ENCODE measurements at places on chromosomes 11 and 22. TPM values are rescaled to one million over a fixed set of nuclear protein-coding genes. Genes with fewer than 3 reads are reported as not detected.

SYT13 gene
- total RNA-seq, result 15.1 TPM

CEND1 gene
- 2.0 TPM for total RNA-seq

DMC1 gene
- 4.3 TPM for total RNA-seq

CTSF gene
- 4.9 TPM for total RNA-seq

OR2AG2 gene
- total RNA-seq, result 0.09 TPM

CD6 gene
- total RNA-seq, result 0.53 TPM

DNA sequence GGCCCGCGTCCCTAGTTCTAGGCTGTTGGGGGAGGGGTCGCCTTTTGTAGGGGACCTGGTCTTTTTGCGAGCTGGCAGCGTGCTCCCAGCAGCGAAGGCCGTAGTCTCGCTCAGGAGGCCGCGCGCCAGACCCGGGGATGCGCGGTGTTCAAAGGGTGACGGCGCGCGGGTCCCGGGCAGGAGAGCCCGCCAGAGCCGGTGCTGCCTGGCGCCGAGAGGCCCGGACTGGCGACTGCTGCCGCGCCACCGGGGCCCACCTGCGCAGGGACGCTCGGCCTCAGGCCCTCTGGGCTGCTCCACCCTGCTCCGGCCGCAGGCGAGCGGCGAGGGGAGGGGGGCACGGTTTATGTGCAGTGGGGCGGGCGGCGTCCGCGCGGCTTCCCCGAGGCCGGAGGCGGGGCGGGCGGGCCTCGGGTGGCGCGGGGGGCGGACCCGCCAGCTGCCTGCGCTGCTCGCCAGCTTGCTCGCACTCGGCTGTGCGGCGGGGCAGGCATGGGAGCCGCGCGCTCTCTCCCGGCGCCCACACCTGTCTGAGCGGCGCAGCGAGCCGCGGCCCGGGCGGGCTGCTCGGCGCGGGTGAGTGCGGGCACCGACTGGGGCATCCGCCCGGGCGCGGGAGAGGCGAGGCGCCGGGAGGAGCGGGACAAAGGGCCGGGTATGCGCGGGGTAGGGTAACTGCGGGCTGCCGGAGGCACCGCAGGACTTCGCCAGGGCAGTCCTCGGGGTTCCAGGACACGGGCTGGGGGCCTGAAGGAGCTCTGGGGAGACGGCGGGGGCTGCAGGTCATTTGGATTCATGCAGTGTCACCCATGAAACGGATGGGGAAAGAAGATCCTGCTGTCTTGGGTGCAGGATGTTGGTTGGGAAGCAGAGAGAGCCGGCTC is at the start of gene PRSS23:
TSS of gene PRSS23 (plus strand) at position 467 of the 884 bp plus-strand sequence. CDS start 7,102 bp downstream, outside the sequence.
- DNase-seq, result peak; percentile 71

- DNase-seq, result no peak
Observed at GRCh38 chr11:117281159-117281558, 10.0 kb upstream of the BACE1-AS start.

- DNase-seq, result no peak
Observed at GRCh38 chr22:50074551-50075530, 10.4 kb downstream of the MLC1 start.

DNA sequence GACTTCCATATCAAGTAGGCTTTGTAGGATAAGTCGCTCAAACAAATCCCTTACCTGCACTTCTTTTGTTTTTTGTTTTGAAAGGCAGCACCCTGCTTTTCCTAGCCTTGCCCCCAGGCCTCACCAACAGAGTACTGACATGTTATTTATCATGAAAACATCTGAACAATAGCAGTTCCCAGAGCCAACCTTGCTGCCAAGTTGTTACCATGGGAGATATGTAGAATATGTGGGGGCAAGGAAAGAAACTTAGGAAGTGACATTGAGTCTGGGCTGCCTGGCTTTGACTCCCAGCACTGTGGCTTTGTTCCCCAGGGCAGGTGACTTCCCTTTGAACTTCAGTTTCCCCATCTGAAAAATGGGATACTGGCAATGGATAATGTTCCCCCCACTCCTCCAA is 53.4 kb upstream of the CRYBB3 start:
- no peak for DNase-seq

DNA sequence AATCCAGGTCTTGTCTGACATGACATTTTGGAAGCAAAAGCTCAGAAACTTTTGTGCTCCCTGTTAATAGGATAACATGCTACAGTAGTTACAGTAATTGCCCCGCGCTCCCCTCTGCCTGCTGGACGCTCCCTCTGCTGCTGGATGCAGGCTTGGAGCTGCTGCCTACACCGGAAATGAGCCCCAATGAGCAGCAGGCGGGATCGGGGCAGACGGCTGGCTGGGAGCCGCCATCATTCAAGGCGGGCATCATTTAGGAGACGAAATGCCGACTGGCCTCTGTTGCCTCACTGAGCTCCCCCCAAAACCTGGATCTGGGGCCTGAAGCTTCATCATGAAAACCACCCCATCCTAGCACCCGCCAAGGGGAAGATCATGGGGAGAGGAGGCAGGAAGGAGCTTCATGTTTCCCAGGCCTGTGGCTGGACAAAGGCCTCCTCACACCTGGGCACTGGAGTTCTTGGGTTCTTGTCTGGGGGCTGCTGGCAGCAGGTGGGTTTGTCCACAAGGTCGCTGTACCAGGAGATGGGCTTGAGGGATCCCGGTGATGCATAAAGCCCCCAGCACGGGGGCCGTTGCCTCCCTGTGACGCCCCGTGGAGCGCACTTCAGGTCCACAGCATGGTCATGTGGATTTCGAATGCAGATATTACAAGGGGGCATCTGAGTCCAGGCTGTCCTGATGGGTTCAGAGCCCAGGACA is 664.3 kb downstream of the BRD1 start:
- no peak for DNase-seq

DNA sequence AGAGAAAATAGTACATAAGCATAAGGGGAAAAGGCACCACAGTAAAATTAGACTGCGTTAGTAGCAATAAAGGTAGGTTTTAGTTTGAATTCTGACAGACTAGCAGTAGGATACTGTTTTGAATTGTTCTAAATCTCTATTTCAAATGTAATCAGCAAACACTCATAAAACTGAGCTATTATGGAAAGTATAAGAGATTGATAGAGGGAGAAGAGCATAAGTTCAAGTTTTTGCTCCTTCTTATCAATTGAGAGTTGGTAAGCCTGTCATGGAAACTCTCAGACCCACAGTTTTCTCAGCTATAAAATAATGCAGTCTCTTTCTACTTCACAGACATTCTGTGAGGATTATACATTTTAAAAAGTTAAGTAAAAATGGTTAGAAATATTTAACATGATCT is 840.2 kb upstream of the CNTN5 start:
- no peak for DNase-seq

GRCh38 chr11:80980227-80980626 is 1539.4 kb upstream of the TENM4 start:
- DNase-seq, result no peak

GRCh38 chr22:42604403-42604802 is 10.3 kb downstream of the POLDIP3 start:
- no peak for DNase-seq

DNA sequence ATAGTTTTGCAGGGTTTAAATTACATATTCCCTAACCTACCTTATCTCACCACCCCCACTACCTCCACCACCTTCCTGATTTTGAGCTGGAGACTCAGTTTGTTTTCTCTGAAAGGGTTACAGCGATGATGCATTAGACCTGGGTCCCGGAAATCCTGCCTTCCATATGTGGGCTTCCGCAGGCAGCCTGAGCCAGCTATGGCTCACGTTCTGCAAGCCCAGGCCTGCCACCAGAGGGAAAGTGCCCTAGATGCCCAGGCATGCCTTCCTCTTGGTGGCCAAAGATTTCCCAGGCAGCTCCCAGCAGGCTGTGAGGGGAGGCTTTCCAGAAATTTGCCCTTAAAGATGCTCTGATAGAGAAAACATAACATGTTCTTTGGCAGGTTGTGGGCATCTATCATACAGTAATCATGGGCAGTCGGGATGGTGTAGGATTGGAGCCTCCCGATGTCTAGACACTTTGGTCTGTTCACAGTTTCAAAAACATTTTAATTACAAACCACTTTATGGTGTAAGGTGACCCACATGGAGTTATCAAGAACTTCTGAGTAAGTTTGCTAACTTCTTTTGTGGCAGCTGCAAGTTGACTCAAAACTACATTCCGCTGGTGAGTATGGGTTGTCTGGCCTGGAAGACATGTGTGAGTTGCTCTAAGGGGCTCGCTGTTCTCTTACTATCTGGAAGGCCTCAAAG is 79.3 kb downstream of the MICAL2 start:
- DNase-seq, result no peak

DNA sequence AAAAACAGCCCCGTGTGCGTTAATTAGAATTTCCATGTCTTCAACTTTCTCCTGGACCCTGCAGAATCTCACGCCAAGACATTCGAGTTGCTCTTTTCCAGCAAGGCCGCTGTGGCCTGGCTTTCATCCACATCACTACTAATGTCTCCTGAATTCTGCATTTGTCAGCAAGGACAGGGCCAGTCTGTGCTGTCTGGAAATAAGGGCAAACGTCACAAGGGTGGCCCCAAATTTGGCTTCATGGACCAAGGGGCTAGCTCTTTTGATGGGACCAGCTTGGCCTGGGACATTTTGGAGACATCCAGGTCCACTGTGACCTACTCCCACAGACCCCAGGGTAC is 33.4 kb downstream of the KCNQ1OT1 start:
- no peak for DNase-seq

DNA sequence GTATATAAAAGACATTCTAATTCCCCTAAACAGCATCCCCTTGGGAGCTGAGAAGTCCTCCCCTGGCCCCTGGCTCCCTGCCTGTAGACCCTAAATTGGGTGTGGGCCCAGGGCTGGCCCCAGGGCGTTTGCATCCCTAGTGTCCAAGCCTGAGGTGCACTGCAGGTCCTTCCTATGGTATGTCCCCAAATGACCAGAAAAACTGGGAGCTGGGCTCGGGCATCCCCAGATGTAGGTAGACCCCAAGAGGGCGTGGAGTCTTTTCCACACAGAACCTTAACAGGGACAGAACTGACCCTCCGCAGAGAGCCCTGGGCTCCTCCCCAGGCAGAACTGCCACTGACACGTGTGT is 782 bp upstream of the OSBPL5 start:
- DNase-seq, result peak; percentile 8

DNA sequence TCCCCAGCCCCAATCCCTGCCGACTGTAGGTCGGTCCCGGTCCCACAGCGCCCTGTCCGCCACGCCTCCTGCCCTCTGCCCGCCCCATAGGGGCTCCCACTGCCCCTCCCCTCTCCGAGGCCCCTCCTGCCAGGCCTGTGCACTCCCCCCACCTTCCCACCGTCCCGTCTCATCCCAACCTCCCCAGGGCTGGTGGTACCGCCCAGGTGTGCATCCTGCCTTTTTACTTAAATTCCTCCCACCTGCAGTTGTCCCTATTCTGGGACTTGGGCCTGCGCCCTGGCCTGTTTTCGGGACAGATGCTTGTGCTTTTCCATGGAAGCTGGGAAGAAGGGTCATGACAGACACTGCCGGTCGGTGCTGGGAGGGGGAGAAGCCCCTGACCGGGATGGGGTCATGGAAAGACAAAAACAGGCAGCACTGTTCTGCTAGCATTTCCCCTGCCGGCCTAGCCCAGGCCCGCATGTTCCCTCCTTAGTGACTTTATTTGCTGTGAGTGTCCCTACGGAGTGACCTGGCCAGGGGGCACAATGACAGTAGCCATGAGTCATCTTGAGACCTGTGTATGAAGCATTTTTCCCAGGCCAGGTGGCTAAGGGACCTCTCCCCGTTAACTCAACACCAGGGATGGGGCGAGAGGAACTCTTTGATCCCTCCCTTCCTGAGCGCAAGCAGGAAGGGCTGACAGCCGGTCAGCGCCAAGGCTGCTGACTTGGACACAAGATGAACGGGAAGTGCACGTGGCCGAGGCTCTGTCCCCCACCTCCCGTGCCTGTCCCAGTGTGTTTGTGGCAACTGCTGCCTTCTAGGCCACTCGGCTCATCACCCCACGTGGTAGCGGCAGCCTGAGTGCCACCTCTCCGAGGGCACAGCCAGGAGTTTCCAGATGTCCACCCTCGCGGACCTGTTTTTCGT is 7.1 kb downstream of the TBX1 start:
- peak; percentile 70 for DNase-seq

DNA sequence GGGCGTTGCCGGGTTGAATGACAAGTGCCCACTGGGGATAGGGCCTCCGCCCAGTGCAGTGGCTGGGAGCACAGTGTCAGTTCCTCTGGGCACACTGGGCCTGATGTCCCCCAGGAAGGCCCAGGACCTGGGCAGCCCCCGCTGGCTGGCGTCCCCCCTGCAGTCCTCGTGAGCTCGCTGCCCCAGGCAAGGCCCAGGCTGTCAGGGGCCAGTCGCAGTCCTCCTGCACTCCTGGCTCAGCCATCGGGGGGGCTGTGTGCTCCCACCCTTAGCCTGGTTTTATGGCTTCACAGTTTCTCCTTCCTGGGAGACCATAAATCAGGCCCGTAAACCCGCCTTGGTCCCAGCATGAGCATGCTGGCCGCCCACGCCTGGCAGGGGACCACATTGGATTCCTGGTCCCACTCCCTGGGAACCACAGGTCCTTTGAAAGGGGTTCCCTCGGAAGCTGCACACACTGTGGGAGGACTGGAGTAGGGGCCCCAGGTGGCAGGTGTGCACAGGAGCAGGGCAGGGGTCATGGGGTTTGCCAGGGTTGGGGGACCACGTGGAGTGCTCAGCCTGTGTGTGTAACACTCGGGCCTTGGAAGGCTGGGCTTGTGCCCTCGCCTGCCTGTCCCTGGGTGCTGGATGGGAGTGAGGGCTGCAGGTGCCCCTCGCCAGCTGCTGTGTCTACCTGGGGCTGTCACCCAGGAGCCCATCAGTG is 113.6 kb downstream of the KCNQ1OT1 start:
- no peak for DNase-seq

- DNase-seq, result no peak
Observed at GRCh38 chr11:128520888-128521681, 66.3 kb downstream of the ETS1 start.

DNA sequence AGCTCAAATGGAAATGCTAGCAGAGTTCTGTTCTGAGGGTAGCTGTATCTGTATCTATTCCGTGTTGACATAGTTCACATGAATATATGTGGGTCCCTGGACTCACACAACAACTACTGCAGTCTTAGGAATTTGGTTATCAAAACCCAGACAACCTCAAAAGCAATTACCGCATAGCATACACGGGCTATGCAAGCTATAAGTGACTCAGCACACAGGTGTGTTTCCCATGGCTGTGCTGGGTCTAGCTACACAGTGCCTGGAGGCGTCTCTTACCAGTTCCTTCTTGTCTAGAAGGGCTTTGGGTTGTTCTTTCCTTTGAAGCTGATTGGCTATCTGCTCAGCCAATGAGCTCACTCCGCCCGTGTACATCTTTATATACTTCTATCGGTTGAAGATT is 98.2 kb upstream of the BID start:
- no peak for DNase-seq

DNA sequence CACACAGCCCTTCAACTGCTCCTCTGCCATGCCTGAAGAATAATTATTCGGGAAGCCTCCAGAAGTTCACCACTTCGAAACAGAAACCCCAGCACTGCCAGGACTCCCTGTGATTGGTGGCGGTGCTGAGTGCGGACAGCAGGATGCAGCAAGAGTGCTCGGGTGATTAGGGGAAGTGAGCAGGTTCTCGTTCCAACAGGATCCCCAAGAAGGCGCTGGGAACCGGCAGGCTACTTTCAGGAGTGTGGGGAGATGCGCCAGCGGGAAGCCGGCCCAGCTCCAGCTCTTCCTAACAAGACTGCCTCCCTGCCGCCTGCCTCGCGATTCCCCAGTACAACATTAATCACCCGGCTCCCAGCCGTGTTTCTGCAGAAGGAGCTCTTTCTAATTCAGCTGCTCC is 630.2 kb downstream of the BRD1 start:
- DNase-seq, result peak; percentile 45

Measured in WTC11 (cell line).